ENCODE measurements at places on chromosomes 16 and 17. TPM values are rescaled to one million over a fixed set of nuclear protein-coding genes. Genes with fewer than 3 reads are reported as not detected.

TBX4 gene
- total RNA-seq, result not detected

MPV17L gene
- 0.12 TPM for total RNA-seq

CDT1 gene
- total RNA-seq, result 0.35 TPM

KRT24 gene
- total RNA-seq, result not detected

SHBG gene
- total RNA-seq, result not detected

TNFRSF17 gene
- not detected for total RNA-seq

IRF8 gene
- 30.3 TPM for total RNA-seq

PIK3R6 gene
- 10.2 TPM for total RNA-seq

MYOCD gene
- total RNA-seq, result not detected

DNA sequence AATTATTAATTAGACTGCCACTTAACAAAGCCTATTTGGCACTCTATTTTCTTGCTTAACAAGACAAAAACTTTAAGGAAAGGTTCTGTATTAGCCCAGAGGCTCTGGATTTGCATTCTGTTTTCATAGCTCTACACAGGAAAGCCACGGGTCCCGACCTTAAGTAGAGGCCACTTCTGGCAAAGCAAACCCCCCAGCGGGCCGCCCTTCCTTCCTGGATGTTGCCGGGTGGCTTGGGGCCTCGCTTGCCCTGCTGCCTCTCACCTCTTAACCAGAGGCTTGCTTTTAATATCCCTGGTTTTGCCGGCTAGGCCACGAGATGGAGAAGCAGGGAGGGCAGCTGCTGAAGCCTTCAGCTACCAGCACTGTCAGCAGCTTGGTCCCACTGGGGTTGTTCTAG, 4.4 kb downstream of the RTN4RL1 start:
- DNase-seq, result no peak

- DNase-seq, result no peak
Measured at GRCh38 chr16:50151322-50151721, 1.8 kb upstream of the TENT4B start.

- DNase-seq, result no peak
Measured at GRCh38 chr17:32914181-32914580, 13.8 kb upstream of the TMEM98 start.

- no peak for DNase-seq
Measured at GRCh38 chr16:7315813-7316212, 16.8 kb upstream of the RBFOX1 start.

GRCh38 chr17:31584438-31585279, 193.2 kb downstream of the RAB11FIP4 start:
- DNase-seq, result no peak

DNA sequence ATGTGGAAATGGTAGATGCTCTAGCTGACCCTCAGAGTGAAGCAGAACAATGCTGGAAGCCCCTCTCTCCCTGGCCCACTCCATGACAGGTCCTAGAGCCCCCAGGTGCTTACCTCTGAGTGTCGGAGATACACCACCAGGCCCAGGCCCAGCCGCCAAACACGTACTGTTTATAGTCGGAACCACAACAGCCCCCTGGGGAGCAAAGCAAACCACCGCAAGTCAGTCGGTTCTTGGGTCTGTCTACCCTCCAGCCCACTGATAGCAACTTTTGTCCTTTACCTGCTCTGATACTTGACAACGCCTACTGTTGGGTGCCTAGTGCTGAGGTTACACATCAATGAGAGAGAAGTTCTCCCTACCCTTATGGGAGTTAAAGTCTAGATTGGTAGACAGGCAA, 8.7 kb downstream of the FLOT2 start:
- DNase-seq, result no peak

- no peak for DNase-seq
Measured at GRCh38 chr16:10646581-10647263, 48.0 kb downstream of the TEKT5 start.

DNA sequence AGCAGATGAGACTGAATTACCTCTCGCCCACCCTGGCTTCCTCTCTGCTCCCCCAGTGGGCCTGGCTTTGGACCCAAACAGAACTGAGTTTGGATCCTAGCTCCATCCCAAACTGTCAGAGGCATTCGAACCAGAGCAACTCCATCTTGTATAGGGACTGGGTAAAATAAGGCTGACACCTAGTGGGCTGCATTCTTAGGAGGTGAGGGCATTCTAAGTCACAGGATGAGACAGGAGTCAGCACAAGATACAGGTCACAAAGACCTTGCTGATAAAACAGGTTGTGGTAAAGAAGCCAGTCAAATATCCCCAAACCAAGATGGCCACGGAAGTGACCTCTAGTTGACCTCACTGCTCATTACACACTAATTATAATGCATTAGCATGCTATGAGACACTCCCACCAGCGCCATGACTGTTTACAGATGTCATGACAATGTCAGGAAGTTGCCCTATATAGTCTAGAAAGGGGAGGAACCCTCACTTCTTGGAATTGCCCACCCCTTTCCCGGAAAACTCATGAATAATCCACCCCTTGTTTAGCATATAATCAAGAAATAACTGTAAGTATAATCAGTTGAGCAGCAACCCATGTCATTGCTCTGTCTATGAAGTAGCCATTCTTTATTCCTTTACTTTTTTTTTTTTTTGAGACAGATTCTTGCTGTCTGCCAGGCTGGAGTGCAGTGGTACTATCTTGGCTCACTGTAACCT, 44.4 kb downstream of the LYRM1 start:
- peak; percentile 3 for DNase-seq

DNA sequence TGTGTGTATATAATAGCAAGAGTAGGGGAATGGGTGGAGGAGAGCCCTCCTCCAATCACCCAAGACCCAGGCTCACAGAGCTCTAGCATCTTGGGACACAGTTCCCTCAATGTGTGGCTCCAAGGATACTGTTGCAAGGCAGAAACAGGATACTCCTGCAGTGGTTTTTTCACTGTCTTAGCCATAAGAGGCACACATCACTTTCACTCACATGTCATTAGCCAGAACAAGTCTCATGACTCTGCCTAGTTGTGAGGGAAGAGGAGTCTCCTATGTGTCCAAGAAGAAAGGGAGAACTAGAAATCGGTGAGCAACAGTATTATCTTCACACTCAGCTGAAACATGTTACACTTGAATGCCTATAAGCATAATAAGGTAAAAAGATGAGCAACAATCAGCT, 11.1 kb upstream of the NUDT7 start:
- DNase-seq, result no peak

DNA sequence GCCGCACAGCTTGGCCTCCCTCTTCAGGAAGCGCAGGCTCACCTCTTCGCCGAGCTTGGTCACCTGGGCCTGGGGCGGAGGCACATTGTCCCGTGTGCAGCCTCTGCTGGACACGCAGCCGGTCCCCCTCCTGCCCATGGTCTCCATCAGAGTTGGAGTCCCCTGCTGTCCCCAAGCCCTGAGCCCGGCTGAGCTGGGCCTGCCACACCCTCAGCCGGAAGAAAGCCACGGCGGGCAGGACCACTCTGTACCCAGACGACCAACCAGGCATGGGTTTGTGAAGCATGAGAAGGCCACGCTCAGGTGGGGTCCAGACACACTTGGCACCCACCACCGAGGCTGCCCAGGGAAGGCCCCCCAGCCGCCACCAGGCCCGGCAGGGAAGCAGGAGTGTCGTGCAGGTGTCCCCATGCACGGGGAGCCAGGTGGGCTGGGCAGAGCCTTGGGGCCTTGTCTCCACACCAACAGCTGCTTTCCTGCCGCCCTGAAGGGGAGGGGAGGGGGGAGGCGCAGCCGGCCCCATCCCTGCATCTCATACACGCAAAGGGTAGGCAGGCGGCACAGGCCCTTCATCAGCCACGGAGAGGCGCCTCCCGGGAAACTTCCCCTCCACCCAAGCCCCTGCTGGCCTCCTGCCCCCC, 5.2 kb downstream of the CCDC154 start:
- no peak for DNase-seq

GRCh38 chr17:35841505-35841904, 27.2 kb downstream of the HEATR9 start:
- no peak for DNase-seq

DNA sequence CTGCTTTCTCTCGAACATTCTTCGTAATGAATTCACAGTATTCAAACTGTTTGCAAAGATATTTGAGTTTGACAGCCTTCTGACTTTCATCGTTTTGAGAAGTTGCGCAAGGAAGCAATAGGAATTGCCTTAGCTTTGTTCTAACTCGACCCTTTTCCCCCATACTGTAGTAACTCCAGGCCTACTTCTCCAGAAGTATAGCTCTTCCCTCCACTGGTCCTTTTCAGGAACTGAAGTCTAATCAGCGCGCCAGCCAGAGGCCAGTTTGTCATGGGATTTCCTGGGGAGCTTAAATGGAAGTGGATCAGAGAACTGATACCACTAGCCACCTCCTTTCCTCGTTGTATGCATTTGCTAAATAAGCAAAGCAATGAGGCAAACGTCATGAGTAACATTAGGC, 27.9 kb downstream of the CDR2 start:
- DNase-seq, result no peak

GRCh38 chr17:47159315-47159714, 29.8 kb downstream of the CDC27 start:
- DNase-seq, result no peak

GRCh38 chr16:75081179-75081859, 35.3 kb downstream of the LDHD start:
- no peak for DNase-seq

GRCh38 chr16:57502048-57502775, 15.9 kb upstream of the DOK4 start:
- DNase-seq, result no peak

DNA sequence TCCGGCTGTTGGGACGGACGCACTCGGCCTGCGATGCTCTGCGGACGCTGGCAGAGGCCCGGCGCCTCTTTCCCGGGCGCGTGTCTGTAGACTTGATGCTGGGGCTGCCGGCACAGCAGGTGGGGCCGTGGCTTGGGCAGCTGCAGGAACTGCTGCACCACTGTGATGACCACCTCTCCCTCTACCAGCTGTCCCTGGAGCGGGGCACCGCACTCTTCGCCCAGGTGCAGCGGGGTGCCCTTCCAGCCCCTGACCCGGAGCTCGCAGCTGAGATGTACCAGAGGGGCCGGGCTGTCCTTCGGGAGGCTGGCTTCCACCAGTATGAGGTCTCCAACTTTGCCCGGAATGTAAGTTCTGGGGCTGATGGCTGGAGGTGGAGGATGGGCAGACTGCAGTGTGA, 3.5 kb downstream of the RSAD1 start:
- DNase-seq, result no peak

DNA sequence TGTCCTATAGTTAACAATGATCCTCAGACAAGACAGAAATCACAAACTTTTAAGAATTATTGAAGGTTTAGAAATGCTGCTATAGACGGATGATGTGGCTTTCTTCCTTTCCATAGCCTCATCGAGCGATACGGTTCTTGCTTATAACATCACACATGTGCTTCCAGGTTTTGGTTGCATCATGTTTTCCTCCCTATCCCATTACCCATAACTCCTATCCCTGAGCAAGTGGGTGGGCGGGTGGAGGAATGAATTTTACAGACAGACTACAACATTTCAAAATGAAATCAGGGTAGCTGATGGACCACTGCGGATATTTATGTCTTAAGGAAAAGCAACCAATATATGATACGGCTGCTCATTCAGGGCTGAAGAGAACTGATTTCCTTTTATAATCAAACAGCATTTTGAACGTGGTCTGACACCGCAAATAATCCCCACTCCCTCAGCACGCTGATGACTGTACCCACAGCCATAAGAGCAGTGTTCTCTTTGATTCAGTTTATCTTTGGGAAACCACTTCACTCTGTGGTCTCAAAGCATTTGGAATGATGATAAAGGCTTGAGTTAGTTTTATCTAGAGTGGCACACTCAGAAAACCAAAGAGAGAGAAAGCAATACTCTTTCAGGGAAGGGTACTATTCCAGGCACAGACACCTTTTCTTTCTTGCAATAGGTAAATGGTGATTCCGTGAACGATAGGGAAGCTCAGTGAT, 4.6 kb upstream of the AKTIP start:
- DNase-seq, result no peak

DNA sequence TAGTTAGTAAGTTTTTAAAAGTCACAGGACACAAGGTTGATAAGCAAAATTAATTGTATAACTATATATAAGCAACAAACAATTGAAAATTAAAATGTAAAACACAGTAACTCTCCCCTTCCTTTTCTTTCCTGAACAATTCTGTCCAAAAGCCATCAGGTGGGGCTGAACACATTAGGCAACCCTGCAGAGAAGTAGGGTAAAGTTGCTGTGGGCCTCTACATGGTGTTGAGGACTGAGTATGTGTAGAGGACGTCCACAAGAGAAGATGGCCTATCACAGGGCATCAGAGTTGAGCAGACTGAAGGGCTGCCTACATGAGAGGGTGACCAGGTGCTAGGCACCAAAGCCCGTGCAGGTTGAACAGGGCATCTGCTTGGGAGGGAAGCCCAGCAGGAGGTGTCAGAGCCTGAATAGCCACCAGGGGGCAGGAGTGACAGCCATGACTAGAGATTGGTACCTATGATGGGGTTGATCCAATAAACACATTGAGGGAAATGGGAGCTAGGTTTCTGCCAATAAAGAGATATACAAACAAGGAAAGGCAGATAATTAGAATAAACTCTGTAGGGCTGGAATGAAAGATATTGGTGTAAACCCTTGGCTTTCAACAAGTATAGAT, 415.1 kb downstream of the NPIPA8 start:
- peak; percentile 7 for DNase-seq

- peak; percentile 67 for DNase-seq
Measured at GRCh38 chr16:11297492-11298142, 16.5 kb upstream of the PRM1 start.

DNA sequence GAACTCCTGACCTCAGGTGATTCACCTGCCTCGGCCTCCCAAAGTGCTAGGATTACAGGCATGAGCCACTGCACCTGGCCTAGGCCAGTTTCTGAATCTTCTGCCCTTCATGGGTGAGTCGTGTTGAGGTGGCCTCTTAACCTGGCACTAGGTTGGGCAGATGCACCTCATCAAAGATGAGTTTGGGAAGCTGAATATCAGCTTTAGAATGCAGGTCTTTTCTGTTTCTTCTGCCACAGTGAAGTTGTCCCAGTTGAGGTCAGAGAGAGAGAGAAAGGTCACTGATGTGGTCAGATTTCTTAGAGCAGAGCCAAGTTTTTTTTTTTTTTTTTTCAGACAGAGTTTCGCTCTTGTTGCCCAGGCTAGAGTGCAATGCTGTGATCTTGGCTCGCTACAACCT, 111.3 kb upstream of the WSCD1 start:
- no peak for DNase-seq

GRCh38 chr16:68367030-68367429, 56.2 kb downstream of the PRMT7 start:
- peak; percentile 50 for DNase-seq

GRCh38 chr17:41538565-41538991, 10.5 kb upstream of the KRT19 start:
- no peak for DNase-seq

GRCh38 chr16:68155425-68155824, 70.3 kb downstream of the NFATC3 start:
- no peak for DNase-seq
